ENCODE measurements at places on chromosomes 1 and 21. TPM values are rescaled to one million over a fixed set of nuclear protein-coding genes. Genes with fewer than 3 reads are reported as not detected.

DNA sequence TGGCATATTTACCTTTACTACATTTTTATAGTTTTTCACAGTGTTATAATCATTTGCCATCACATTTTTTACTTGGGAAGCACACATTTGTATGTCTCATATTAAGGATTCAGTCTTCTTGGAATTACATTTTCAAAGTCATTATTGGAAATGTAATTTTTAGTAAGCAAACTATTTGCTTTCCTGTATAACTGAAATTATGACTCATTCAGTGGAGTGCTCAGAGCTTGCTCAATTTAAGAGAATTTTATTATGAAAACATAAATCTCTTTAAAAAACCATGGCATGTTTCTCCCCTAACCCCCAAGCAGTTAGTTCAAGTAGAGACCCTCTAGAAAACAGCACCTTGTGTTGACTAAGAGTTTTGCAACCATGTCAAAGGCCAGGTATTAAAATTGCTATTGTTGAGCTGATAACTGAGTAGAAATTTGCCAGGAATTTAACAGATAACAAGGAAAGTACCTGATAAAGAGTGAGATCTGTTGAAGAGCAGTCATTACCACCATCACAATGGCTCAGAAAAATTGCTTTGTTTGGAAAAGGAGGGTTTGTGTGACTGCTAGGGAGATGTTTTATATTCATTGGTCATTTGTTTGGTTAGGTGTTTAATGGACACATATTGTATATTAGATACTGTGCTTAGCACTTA lies 105.9 kb downstream of the KCNK2 start:
- no peak for DNase-seq

- no peak for DNase-seq
These were observed 25.5 kb upstream of the CCSAP start for GRCh38 chr1:229368347-229368746.

- no peak for DNase-seq
These were observed 13.9 kb upstream of the STUM start for GRCh38 chr1:226534645-226535044.

SLC6A9 gene
- total RNA-seq, result 1.5 TPM

- DNase-seq, result no peak
These were observed 228.8 kb downstream of the DNM3 start for GRCh38 chr1:172070055-172070454.

DNA sequence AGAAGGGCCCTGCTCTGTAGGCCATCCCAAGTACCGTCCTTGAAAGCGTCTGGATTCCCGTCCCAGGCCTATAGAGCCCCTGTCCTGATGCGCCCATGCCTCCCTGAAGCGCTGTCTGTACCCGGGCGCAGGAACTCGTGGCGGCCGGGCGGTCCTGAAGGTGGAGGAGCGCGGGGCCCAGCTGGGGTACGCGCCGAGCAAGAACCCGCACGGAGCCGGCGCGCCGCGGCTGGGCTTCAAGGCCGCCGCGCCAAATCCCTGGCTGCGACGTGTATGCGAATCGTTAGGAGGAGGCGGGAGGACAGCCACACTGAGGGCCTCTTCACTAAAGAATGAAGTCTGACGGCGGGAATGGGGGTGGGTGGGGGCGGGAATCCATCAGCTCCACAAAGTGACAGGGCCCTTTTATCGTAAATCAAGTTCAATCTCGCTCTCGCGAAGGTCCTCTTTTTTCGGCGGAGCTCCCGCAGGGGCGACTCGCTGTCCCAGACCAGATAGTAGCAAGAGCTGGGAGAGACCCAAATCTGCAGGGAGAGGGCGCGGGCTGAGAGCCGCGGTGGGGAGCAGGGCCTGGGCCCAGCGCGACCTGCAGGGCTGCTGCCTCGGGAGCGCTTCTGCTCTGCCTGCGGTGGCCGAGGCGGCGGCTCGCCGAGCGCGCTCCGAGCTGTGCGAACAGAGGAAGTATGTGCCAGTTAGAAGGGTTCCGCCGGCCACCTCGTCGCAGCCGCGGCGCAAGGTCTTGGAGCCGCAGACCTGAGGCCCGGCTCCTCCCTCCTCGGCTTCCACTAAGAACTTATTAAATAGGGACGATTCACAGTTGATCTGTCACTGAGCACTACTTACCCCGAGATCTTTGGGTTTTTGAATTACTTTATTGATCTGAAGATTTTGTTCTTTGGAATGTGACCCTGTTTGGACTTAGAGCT lies 10.4 kb downstream of the BARHL2 start:
- no peak for DNase-seq

- no peak for DNase-seq
These were observed 138.2 kb downstream of the ZNF326 start for GRCh38 chr1:90133133-90133532.

GRCh38 chr1:183030053-183030452 lies 6.8 kb downstream of the LAMC1 start:
- no peak for DNase-seq

- DNase-seq, result no peak
These were observed 100.4 kb upstream of the TMEM51 start for GRCh38 chr1:15053153-15053552.

DNA sequence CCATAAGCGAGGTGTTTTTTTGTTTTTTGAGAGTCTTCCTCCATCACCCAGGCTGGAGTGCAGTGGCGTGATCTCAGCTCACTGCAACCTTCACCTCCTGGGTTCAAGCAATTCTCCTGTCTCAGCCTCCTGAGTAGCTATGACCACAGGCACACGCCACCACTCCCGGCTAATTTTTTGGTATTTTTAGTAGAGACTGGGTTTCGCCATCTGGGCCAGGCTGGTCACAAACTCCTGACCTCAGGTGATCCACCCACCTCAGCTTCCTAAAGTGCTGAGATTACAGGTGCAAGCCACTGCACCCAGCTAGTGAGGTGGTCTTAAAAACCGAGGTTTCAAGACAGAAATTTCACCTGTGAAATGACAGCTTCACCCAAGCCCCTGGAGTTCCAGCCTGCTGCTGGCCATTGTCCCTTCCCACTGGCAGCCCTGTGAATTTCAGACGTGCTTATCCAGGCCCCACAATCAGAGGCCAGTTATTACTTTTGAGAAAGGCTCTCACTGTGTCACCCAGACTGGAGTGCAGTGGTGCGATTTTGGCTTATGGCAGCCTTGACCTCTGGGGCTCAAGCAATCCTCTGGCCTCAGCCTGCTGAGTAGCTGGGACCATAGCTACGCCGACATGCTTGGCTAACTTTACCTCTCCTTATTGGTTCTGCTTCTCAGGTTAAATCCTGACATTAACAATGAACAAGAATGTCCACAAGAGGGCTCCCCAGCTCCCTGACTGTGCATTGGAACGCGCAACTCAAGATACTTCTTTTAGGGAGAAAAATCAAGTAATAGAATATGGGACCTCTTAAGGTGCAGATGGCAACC lies 19.4 kb downstream of the ENO1 start:
- DNase-seq, result no peak

- no peak for DNase-seq
These were observed 8.8 kb upstream of the ADAR start for GRCh38 chr1:154616659-154617345.

HPDL gene
- not detected for total RNA-seq

CDK18 gene
- total RNA-seq, result 180 TPM

- DNase-seq, result no peak
These were observed 4.0 kb upstream of the AGBL4 start for GRCh38 chr1:50027794-50028193.

GRCh38 chr1:21828506-21829210 lies 16.6 kb downstream of the LDLRAD2 start:
- DNase-seq, result no peak

DNA sequence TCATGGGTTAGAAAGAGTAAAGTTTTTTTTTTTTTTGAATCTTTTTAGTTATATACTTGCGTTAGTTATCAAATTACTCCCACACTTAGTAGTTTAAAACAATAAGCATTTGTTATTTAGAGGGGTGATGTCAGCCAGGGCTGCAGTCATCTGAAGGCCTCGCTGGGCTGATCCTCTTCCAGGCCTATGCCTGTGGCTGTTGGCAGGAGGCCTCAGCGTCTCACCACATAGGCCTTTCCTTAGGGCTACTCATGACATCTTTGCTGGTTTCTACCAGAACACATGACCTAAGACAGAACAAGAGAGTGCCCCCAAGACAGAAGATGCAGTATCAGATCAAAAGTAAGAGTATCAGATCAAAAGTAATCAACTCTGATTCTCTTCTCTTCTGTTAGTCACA lies 167.4 kb downstream of the HHAT start:
- DNase-seq, result no peak

DNA sequence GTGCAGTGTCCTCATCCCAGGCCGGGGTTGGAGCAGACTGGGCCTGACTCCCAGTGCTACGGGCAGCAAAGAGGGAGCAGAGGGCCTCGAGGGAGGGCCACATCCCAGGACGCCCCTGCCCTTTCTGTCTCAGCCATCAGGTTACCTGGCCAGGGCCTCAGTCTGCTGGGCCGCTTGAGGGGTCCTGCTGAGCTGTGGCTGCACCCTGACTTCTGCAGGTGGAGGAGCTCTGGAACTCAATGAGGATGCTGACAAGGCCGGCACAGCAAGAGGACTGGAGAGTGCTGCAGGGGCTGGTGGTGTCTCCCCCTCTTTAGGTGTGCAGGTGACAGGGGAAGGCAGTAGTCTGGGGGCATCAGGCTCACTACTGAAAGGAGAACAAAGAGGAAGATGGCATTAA lies 3.3 kb downstream of the ZNF692 start:
- DNase-seq, result no peak

NECTIN4 gene
- not detected for total RNA-seq

SYTL1 gene
- total RNA-seq, result 0.78 TPM

- no peak for DNase-seq
These were observed 356 bp downstream of the INTS11 start for GRCh38 chr1:1324084-1324523.

CLEC20A gene
- not detected for total RNA-seq

TNFRSF14 gene
- total RNA-seq, result 15.7 TPM

DNA sequence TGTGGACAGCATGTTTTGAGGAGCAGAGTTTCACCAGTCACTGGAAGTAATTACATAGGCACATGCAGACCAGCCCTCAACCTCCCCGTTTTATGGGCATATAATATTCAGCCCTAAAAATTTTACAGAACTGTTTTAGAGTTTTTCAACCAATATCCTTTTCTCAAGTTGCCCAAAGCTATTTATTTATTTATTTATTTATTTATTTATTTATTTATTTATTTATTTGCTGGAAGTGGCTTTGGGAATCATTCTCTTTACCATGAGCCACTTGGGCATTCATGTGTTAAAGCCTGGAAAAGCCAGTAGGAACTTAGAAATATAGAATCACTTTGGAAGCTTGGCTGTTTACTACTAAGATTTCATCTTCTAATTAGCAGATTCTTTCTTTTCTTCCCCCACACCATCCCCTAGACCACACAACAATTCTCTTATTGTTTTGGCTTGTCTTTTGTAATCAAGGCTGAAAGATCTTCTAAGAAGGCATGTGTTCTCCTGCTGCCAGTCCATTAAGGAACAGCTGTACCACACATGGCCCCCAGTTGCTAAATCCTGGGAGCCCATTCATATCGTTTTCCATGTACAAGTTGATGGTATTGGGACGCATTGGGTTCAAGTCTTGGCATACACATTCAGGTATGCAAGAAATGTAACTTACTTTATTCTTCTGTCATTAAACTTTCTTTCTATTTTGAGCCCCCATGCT lies 220.0 kb downstream of the PAPPA2 start:
- no peak for DNase-seq

DNA sequence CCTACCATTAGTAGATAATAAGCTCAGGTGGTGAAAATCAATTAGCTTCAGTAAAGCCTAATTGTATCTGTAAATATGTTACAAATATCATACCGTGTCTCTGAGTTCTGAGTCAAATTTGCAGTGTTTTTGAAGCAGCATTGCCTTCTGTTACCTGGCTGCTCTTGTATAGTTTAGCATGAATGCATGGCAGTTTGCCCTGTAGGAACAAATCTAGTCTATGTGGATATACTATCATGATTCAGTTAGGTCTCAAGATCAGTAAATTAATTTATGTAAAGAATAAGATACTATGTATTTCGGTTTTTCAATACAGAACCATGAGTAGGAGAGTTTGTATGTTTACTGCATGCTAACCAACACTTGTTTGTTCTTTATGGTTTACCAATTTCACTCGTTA lies 240.6 kb upstream of the C1orf105 start:
- DNase-seq, result no peak

DNA sequence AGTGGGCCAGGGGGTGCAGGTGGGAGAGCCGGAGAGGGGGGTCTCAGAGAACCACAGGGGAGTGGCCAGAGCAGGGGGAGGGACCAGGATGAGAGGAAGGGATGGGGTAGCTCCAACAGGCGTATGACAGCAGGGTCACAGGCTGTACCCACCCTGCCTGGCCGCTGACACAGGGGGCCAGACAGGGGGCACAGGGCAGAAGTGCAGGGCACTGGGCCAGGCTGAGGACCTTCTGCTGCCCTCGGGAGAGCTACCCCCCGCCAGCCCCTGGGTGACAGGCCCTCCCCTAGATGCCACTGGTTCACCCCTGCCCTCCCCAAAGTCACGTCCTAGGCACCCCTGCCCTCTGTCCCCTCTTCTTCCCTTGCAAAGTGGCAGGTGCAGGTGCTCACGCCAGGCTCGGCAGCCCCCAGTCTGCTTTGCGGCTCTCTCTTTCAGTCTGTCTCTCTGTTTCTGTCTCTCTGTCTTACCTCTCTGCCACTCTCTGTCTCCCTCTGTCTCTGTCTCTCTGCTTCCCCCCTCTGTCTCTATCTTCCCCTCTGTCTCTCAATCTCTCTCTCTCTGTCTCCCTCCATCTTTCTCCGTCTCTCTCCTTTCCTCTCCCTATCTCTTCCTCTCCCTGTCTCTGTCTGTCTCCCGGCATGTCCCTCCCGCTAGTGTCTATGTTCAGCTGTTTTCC lies 48.5 kb downstream of the WNT9A start:
- DNase-seq, result peak; percentile 37

- no peak for DNase-seq
These were observed 179.7 kb downstream of the TNFSF18 start for GRCh38 chr1:172870901-172871606.

AK5 gene
- total RNA-seq, result 0.51 TPM

DNA sequence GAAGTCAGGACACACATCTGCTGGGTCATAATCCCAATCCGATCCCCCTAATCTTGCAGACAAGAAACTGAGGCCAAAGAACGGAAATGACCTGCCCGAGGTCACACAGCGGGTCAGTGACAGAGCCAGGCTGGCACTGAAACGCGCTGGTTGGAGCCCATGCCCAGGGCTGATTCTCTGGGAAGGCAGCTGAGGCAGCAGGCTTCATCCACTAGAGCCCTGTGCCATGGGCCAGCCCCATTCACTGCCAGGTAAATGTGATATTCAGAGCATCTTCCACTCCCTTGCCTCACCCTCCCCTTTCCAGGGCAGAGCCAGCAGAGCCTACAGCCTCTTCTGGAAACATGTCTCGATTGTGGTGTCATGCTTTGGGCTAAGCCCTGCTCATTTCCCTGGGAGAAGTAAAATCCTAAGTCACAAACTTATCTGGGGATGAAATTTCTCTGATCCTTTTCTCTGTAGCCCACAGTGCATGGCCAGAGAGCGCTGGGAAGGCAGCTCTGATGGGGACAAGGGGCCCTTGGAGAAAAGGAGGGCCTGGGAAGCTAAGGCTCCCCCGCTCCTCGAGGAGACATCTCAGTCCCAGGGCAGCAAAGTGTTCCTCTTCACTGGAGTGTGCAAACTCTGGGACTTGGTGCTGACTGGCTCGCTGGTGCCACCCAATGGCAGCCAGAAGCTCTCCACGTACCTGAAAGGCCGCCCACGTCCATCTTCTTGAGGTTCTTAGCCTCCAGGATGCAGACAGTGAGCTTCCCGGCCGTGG lies 110.4 kb downstream of the SYT2 start:
- DNase-seq, result no peak

- no peak for DNase-seq
These were observed 426.6 kb upstream of the ESRRG start for GRCh38 chr1:217149791-217150190.

Measured in Right ventricle myocardium inferior (tissue), 1 donor.